ENCODE measurements at places on chromosomes 6 and 20. TPM values are rescaled to one million over a fixed set of nuclear protein-coding genes. Genes with fewer than 3 reads are reported as not detected.
A peak's percentile ranks its signal among the peaks of the same experiment; 100 is the strongest.

The SLC16A10 gene
- total RNA-seq = 5.9 TPM

- no peak for DNase-seq
Observed at GRCh38 chr6:67881706-67882065, 753.4 kb upstream of the ADGRB3 start.

DNA sequence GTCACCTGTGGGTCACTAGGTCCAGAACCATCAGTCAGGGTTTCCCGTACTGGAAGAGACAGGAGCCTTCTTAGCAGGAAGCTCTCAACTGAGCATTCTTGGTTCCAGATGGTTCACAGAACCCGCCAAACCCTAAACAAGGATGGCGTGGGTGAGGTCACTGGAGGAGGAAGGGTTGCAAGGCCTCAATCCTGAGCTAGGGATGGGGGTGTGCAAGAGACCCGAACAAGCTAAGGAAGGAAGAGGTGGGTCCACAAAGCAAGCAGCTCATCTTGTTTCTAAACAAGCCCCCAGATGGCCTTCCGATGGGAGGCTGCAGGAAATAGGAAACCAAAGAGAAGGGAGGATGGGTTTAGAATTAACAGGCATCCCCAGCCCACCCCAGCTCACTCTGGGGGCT lies 92.7 kb downstream of the PREX1 start:
- DNase-seq = no peak

The TRIM15 gene
- not detected for total RNA-seq

GRCh38 chr6:52377538-52378221 lies 15.7 kb downstream of the PAQR8 start:
- no peak for DNase-seq

- no peak for DNase-seq
Observed at GRCh38 chr6:144007478-144008119, 460 bp downstream of the PLAGL1 start.

GRCh38 chr6:67009818-67010217 lies 1302.8 kb upstream of the EYS start:
- DNase-seq = peak; percentile 18

- DNase-seq = no peak
Observed at GRCh38 chr6:39792540-39793450, 619 bp downstream of the DAAM2 start.

The NOX3 gene
- total RNA-seq = not detected

The AVP gene
- not detected for total RNA-seq

The CAP2 gene
- 21.3 TPM for total RNA-seq

GRCh38 chr6:55696501-55696900 lies 117.5 kb upstream of the HMGCLL1 start:
- DNase-seq = no peak

DNA sequence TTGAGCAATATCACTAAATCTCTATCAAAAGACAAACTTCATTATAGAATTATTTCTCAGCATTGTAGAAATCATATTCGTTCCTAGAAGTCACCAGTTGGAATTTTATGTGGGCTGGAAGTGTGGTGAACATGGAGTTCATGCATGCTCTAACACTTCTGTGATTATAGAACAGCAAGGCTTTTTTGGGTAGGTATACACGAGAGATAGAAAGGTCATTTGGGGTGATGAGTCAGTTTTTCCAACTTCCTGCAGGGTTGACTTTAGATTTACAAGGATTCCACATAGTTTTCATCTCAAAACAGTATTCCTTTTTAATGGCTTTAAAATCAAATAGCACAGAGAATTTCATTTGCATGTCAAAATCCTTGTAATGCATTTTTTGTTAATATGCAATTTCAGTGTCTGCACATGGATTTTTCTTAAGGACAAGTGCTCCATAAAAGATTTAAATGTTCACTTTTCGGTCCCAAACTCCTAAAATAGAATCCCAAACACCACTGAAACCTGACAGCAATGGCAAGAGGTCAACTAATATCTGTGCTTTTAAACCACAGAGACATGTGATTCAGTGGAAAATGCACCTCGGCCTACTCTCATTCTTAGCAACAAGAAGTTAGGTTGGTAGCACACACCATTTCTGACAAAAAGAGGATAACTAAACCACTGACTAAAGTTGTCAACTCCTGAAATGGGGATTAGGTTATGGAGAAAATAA lies 211.0 kb downstream of the MOXD1 start:
- DNase-seq = peak; percentile 40

DNA sequence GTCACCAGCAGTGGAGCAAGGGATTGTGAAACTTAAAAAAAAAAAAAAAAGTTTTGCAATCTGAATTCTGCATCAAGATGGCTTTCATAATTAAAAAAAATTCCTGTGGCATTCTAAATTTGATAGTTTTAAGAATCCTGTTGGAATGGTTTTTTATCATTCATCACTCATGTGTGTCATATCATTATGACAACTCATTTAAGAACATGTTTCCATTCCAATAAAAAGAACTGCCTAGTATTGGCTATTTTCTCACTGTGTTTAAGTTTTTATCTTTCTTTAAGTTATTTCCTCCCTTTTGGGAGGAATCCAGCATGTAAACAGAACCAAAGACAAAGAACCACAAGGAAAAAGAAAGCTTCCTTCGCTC lies 26.2 kb upstream of the RHAG start:
- no peak for DNase-seq

GRCh38 chr6:168546151-168546550 lies 105.2 kb downstream of the SMOC2 start:
- no peak for DNase-seq

GRCh38 chr6:138346302-138347195 lies 31.2 kb upstream of the SMIM28 start:
- no peak for DNase-seq

DNA sequence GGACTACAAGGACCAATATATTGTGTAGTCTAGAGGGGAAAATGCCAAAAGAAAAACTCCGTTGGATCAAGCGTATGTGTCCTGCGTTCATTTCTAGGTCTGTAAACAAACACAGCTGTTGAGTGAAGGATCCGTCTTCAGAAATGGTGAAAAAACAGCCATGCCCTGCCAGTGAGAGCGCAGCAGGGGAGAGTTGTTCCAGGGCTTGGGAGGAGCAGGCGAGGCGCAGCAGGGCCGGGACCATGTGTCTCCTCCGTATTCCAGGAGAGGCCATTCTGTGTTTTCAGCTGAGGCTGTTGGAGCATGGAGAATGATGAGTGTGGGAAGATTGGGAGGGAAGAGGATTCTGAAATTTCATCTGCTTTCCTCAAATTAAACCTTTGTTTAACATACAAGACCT lies 38.0 kb downstream of the BMP6 start:
- no peak for DNase-seq

The SAMD5 gene
- total RNA-seq = 1.8 TPM

The TOX2 gene
- 0.37 TPM for total RNA-seq

The ENPP1 gene
- 13.3 TPM for total RNA-seq

DNA sequence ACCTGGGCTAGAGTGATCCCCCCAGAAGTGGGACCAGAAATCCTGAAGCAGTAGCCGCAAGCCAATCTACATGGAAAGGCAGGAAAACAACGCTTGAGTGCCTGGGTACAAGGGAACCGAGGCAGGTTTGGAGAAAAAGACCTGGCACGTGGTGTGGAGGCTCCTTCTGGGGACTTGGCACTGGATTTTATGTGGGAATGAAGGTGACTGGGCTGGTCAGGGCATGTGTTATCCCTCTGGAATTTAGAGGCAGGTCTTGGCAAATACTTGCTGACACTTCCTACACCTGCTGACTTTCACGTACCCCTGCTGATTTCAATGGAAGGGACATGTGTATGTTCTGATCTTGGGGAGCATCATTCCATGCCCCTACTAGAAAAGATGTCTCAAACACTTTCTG lies 25.0 kb upstream of the FAM217A start:
- no peak for DNase-seq

DNA sequence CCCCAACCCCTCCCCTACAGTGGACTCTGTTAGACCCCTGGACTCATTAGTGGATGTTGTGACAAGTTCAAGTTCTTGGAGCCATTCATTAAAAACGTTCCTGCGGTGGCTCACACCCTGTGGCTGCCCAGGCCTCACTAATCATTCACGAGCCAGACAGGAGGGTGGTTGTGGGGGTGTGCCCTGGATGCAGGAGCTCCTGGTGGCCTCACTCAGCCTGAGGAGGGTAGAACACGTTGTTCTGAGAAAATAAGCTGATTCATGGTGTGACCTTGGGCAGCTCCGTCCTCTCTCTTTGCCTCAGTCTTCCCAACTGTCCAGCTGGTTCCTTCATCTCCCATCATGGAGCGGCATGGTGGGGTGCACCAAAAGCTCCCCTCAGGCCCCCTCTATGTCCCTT lies 16.7 kb downstream of the SLC13A3 start:
- DNase-seq = no peak

The MACROD2 gene
- total RNA-seq = 3.3 TPM

The TRIM39 gene
- total RNA-seq = 9.1 TPM

The GGT7 gene
- total RNA-seq = 4.4 TPM

The GSS gene
- 164 TPM for total RNA-seq

- DNase-seq = no peak
Observed at GRCh38 chr20:25054995-25055629, 2.8 kb downstream of the ACSS1 start.

GRCh38 chr20:20480689-20481088 lies 112.8 kb downstream of the INSM1 start:
- no peak for DNase-seq

DNA sequence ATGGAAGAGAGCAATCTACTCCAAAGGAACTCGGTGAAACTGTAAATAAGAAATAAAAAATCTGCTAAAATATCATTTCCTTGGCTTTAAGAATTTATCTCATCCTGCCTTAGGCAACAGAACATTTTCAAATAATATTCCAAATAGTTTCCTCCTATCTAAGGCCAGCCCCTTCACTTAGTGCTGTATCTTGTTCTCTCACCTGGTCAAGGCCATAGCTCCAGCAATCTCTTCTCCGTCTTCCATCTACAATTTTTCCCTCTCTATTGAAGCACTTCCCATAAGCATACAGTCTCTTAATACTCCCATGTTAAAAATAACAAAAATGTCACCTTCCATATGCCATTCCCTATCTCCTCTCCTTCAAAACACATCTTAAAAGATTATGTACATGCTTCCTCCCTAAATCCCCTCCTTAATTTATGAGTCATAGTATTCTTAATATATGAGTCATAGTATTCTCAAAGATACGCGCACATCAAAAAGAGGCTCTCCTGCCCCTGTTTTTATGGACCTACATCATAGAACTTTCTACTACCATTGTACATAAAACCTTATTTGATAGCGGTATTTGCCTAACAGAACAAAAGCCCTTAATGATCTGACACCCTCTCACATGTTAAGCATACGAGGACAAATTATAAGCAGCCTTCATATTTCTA lies 146.9 kb downstream of the PDE10A start:
- DNase-seq = no peak

The SOX12 gene
- 3.1 TPM for total RNA-seq

The POU5F1 gene
- not detected for total RNA-seq

The UBD gene
- total RNA-seq = not detected

DNA sequence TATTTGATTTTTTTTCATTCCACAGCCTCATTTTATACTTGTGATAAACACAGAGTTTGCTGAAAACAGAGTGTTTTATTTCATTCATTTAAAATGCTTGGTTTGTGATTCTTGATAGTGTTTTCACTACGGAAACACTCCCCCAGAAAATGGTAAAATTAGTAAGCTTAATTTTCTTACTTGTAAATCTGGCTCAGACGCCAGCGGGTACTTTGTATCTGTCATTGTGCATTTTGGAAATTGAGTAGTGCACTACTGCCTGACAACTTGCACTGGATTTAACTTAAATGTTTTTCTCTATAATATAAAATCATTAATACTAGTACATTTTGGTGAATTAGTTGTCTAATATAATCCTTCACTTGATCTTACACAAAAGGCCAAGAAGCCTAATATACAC lies 37.0 kb upstream of the HINT3 start:
- DNase-seq = no peak

The EMILIN3 gene
- 0.24 TPM for total RNA-seq

DNA sequence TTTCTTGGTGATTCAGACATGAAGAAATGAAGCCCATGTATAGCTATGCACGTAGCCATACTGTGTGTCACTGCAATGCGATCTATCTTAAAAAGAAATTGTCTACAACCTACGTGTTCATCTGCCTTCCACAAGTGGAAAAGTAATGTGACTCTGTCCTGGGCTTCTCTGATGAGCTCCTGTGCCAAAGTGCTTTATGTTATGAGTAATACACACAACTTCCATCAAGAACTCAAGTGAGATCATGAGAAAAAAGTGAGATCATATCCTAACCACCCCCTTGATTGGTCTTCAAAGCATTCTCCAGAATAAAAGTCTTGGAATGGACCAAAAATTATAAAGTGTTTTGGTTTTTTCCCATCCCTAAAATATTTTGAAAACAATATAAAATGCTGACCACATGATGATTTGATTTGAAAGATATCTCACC lies 114.3 kb downstream of the DST start:
- DNase-seq = no peak

DNA sequence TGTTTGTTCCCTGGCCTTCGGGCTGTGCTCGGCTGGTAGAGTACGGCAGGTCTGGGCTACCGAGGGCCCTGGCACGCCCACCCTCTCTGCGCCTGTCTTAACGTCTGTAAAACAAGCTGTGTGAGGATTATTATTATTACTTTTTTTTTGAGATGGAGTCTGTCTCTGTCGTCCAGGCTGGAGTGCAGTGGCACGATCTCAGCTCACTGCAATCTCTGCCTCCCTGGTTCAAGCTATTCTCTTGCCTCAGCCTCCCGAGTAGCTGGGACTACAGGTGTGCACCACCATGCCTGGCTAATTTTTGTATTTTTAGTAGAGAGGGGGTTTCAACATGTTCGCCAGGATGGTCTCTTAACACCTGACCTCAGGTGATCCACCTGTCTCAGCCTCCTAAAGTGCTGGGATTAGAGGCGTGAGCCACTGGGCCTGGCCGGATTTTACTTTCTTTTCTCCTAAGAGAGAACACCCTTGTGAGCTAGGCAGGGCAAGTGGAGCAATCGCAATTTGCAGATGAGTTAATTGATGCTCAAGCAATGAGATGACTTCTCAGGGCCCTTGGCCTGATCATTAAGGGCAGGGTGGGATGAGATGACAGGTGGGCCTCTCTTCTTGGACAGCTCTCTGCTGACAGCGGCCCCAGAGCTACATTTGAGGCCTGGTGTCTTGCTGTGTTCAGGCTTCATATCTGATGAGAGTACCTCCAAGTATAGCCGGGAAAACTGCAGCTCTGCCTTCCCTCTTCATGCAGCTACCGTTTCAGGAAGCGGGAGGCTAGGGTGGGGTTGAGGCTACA lies 859 bp upstream of the SMIM29 start:
- DNase-seq = peak; percentile 36

The VSTM2L gene
- 0.51 TPM for total RNA-seq

The MAP1LC3A gene
- total RNA-seq = 1.5 TPM

DNA sequence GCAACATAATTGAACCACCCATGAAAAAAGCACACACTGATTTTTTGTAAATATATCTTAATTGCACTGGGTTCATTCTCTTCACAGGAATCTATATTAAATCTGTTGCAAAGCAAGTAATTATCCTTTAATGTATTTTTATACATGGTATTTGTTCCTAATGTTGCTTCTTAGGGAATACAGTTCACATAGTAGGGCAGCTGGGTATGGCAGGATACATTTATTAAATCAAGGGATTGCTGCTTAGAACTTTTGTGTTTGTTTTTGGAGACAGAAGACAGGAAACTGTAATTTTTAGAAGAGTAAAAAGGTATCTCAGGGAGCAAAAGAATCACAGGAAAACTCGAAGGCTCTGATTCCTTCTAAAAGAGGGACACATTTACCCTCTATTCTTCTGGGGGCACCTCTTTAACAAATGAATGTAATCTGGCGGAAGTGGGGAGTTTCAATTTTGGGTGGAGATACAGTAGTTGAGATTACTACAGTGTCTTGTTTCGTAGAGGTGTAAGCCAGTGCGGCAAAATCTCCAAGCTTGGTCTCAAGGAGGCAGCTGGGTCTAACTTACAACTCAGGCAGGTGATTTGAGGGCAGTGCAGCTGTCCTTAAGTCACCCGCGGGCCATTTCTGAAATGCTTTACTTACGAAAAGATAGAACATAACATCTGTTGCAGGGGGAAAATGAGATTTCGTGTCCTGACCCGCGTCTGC lies 812 bp upstream of the SMIM13 start:
- DNase-seq = no peak

All from SK-MEL-5 (cell line).